ENCODE measurements at places on chromosomes 1 and 21.

DNA sequence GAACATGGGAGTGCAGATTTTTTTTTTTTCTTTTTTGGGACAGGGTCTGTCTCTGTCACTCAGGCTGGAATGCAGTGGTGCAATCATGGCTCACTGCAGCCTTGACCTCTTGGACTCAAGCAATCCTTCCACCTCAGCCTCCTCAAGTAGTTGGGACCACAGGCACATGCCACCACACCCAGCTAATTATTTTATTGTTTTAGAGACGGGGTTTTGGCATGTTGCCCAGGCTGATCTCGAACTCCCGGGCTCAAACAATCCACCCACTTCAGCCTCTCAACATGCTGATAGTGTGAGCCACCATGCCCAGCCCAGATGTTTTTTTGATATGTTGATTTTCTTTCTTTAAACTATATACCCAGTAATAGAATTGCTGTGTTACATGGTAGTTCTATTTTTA, 57.7 kb downstream of the RGSL1 start:
- DNase-seq, result peak; percentile 38

DNA sequence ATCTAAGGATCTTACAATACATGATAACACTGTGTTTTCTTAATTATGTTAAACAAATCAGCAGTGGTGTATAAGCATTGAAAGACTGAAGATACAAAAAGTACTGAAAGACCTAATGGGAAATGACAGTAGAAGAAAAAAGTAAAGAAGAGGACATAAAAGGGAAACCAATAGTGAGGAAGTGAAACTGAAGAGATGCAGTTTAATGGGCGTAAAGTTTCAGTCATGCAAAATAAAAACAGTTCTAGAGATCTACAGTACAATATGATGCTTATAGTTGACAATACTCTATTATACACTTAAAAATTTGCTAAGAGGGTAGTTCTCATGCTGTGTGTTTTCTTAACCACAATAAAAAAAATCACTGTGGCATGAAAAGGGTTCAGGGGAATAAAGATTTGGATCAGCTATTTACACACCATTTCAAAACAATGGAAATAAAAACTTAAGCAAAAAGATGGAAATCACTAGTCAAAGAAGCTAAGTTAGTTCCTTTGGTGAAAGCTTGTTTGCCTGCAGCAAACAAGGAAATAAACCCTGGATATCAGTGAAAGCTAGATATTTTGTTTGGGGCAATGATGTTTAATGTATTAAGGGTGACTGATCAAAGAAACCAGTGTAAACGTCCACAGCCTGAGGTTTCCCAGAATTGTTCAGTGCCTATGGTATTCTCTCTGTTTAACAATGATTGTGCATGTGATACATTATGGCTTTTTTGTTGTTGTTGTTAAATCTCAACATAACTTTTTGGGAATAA, 1160.8 kb upstream of the ADGRL2 start:
- no peak for DNase-seq

DNA sequence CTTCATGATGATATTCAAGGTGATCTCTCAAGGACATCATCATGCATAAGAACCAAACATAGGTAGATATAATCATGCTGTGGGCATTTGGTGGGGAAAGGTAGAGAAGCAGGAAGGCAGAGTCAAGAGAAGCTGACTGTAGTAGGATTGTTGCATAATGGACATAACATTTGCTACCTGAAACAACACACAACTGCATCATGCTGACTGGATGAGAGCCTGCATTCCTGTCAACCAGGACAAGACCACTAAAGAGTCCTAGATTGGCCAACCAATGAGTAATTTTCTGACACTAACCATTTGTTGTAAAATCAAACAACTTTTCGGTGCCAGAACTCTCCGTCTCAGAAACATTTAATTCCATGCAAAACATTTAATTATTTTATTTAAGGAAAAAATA, 377.2 kb downstream of the PLPP3 start:
- no peak for DNase-seq

DNA sequence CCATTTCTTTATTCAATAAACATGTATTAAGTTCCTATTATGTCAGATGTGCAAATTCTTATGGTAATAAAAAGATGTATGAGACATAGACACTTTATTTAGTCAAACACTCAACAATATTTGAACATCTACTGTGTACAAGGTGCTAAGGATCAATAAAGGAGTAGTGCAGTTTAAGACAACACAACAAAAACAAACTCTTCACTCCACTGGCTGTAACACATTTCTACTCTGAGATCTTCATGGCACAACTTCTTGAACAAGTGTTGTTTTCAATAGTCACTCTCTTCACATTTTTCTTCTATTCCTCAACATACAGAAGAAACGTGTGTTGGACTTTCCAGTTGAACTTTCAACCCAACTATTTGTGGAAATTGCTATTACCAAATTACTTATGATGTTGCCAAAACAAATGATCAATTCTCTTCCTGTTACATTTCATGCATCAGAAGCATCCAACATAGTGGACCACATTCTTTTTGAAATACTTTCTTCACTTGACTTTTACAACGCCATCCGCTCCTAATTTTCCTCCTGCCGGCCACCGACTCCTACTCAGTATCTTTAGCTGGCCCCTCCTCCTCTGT, 25.4 kb downstream of the HSD3B1 start:
- no peak for DNase-seq

DNA sequence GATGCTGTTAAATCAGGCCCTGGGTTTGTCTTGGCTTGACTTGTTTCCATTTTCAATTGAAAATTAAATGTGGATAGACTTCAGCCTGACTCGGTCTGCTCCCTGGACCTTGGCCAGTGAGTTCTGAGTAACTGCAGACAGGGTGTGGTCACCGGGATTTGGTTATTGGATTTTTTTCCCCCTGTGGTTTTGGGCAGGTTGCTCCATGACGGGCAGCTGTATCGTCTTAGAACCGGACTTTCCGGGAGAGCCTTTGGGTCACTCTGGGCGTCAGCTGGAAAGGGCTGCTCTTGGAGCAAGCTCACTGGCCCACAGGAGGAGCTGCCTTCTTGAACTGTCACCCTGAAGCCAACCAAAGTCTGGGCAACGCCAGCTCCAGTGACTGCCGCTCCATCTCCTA, 75.0 kb downstream of the CLIC6 start:
- no peak for DNase-seq

GRCh38 chr1:217525773-217526490, 105.0 kb downstream of the GPATCH2 start:
- no peak for DNase-seq

DNA sequence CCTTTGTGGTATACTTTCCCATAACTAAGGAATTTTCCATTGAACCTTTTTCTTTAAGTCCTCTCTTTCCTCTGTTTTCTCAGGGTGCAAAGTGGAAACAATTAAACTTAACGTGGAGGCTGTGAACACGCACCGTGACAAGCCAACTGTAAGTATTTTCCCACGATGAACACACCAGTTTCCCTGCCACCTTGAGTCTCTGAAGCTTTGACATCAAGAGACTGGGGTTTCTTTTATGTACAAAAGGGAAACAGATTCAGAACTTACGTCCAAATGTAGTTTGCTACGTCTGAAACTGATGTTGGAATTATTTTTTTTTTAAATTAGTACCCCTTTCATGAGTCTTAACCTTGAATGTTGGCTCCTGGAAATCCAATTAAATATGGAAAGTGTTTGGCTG, 17.2 kb upstream of the C4BPB start:
- DNase-seq, result no peak

DNA sequence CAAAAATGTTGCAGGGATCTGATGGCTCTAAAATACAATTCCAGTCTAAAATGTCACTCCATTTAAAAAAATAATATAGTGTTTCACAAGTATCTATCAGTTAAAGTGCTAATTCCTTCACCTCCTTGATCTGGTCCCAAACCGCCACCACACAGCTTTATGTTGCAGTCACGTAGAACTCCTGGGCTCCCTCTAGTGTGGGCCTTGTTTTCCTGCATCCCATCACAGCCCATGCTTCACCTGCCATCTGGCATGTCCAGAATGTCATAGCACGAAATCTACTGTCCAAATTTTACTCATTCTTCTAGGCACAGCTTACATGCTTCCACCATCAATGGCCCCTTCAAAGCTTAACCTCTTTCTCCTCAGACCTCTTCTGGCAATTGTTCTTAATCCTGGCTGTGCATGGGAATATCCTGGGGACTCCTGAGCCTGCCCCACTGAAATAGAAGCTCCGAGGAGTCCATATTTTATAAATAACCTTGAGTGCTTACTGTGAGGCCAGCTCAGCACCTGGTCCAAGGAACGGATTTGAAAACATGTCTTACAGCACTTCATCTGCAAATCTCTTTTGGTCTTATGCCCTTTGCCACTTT, 15.5 kb downstream of the FYB2 start:
- DNase-seq, result peak; percentile 75

Data from OCI-M1 (cell line).